ENCODE measurements at places on chromosomes 16 and 17.
A peak's percentile ranks its signal among the peaks of the same experiment; 100 is the strongest.

DNA sequence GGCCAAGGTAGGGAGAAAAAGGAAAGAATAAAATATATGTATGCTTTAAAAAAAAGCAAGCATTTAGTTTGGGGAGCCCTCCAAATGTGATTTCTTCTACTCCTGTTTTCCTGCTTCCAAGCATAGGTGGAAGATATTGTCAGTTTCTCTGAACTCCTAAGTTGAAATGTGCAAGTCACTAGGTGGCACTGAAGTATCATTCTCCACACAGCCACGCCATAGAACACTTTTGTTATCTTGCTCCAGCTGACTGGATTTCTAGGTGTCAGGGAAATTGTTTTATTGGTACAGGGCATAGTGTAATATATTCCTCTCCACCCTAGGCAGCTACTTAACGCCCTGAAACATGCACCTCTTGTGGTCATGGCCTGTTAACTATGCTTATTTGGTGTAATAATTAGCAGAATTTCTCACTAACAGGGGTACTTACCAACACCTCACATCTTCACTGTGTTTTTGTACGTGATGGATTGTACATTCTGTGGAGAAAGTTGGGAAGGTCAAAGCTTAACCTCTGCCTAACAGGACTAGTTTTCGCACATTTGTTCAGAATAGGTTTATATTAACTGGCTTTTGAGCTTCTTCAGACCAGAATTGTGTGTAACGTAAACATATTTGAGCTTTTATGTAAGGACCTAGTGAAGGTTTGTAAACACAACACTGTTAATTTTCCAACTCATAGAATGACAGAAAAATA is 69.3 kb downstream of the FTO start:
- peak; percentile 82 for DNase-seq

- DNase-seq, result peak; percentile 51
Measured at GRCh38 chr17:7237761-7238419, 1.4 kb downstream of the PHF23 start.

GRCh38 chr17:80471922-80472321 is 4.5 kb downstream of the NPTX1 start:
- no peak for DNase-seq

DNA sequence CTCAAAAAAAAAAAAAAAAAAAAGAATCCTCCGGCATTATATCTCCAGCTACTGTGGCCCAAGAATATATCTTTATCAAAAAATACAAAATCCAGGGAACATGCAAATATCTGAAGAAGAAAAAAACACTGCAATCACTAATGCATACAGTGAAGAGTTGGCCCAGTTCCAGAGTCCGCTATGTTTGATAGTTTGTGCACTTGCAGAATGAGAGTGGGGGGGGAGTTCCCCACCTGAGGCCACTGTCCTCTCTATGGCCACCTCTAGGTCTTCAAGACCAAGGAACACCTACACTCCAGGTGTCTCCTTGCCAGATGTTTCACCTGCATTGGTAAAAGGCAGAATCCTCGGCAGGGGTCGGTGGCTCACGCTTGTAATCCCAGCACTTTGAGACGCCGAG is 4.0 kb downstream of the ZNF785 start:
- DNase-seq, result no peak

Measured in pons (tissue), 1 donor.